ENCODE measurements at places on chromosomes 12 and 14. TPM values are rescaled to one million over a fixed set of nuclear protein-coding genes. Genes with fewer than 3 reads are reported as not detected.

The B4GALNT1 gene
- 0.60 TPM for total RNA-seq

The GYS2 gene
- total RNA-seq, result 40.9 TPM

DNA sequence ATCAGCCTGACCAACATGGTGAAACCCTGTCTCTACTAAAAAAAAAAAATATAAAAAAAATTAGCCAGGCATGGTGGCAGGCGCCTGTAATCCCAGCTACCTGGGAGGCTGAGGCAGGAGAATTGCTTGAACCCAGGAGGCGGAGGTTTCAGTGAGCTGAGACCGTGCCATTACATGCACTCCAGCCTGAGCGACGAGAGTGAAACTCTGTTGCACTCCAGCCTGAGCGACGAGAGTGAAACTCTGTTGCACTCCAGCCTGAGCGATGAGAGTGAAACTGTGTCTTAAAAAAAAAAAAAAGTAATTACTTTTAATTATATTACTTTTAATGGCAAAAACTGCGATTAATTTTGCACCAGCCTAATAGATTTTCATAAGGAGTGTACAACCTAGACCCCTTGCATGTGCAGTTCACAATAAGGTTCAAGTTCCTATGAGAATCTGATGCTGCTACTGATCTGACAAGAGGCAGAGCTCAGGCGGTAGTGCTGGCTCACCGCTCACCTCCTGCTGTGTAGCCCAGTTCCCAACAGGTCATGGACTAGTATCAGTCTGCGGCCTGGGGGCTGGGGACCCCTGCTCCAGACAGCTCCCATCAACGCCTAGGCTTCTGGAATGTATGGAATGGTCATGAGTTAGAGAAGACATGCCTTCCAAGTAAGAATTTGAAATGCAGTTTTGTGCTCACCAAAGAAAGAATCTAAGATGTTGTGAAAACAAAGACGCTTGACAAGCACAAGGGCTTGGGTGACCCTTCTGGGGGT, 10.1 kb downstream of the LTB4R start:
- no peak for DNase-seq

DNA sequence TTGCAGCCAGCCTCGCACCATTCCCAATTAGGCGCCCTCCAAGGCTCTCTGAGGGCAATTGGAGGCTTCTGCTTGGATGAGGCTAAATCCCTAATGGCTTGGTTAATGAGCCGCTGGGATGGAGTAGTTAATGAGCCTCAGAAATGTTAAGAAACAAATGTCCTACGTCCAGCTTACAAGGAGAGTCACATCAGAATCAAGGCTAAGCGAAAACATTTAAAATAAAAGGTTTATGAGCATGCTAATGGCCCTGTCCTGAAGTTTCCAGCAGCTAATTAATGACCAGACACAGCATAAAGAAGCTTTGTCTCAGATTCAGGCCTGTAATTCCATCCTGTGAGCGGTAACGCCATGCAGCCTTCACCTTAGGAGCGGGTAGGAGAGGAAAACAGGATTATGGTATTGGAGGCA, 200.7 kb upstream of the BCL2L14 start:
- no peak for DNase-seq

DNA sequence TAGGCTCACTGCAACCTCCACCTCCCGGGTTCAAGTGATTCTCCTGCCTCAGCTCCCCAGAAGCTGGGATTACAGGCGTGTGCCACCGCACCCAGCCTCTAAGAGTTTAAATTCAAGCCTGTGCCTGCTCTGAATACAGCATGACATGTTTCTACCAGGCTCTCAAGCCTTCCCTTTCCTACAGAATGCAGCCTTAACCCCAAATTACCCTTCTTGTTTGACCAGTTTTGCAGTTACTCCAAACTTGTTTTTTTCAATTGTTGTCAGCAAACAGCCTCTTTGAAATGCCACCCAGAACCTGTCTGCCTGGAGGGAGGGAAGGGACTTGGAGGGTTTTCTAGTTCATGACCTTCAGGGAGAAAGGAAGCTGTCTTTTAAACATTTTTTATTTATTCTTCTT, 15.4 kb downstream of the GLTP start:
- no peak for DNase-seq

GRCh38 chr12:106284358-106285105, 18.0 kb upstream of the TCP11L2 start:
- DNase-seq, result no peak

The FAM90A1 gene
- not detected for total RNA-seq

The MGAT4C gene
- total RNA-seq, result not detected

The ZBTB1 gene
- total RNA-seq, result 12.1 TPM

The SALL2 gene
- total RNA-seq, result 0.68 TPM

DNA sequence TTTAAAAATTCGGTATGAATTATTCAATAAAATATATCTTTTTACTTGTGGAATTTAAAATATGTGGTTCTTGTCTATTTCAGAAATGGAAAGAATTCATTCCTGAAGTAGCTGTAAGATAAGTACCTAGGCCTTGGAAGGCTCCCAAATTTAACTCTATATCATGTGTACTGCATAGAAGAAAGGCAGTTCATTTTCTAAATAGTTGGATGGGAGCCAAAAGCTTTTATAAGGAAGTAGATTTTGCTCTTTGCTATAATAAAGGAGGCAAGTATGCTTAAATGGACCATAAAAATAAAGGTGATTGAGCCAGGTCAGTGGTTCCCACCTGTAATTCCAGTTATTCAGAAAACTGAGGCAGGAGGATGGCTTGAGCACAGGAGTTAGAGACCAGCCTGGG, 187.5 kb downstream of the ATXN7L3B start:
- DNase-seq, result no peak

GRCh38 chr14:58864751-58865513, 227.2 kb downstream of the DACT1 start:
- DNase-seq, result no peak

DNA sequence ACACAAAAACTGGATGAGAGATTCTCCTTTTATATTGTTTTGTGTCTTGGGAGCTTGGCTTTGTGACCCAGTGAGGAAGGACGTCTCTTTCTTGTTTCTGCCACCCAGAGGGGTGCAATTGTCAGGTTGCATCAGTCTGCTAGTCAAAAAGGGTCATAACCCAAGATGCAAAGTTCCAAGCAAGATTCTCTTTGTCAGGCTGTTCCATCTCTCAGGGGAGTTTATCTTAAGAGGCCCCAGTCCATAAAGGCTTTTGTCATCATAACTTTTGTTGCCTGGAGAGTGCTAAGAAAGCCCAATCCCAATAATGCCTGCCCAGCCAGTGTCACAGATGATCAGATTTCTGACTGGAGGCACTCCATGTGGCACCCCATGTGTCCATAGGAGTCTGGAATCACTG, 444.9 kb downstream of the TRHDE start:
- no peak for DNase-seq
